ENCODE measurements at places on chromosomes 2 and 18.

- DNase-seq, result no peak
These were observed 319.0 kb upstream of the PKDCC start for GRCh38 chr2:41728788-41729338.

DNA sequence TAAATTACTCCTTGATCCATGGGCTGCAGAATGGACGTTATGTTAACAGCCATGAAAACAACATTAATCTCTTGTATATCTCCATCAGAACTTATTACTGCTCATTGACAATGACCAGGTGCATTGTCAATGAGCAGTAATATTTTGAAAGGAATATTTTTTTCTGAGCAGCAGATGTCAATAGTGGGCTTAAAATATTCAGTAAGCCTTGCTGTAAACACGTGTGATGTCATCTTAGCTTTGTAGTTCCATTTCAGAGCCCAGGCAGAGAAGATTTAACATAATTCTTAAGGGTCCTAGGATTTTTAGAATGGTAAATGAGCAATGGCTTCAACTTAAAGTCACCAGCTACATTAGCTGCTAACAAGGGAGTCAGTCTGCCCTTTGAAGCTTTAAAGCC, 26.6 kb downstream of the CFAP210 start:
- DNase-seq, result no peak

DNA sequence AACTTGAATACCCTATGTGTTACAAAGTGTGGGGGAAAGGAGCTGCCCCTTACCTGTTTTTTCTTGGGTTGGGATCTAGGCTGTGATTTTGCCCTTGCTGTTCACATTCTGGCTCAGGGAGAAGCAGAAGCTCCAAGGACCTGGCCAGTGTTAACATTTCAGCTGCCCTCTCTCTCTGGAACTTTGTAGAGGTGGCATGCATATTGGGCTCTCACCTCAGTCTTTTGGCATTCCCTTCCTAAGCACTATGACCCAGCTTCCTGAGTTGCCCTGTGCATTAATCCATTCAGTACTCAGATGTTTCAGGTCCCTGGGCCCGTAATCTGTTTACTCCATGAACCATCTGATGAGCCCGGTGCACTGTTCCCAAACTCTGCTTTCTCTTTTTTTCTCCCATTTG, 12.1 kb downstream of the LCLAT1 start:
- no peak for DNase-seq

DNA sequence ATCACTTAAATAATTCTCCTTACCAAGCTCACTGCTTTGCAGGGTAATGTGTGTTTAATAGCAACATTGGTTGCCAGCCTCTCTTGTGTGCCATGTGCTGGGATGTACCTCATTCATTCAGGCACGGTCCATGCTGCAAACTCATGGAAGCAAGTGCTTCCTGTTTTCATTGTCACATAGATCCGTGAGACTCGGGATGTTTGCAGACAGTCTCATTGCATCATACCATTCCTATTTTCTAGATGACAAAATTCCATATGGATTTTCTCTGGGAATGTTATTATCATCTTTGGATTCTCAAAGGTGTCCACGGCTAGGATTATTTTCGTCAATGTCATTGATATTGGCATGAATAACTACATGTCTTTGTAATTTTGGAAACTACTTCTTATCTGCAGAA, 60.0 kb upstream of the HDAC4 start:
- DNase-seq, result no peak

GRCh38 chr18:13379930-13380690, 161.6 kb downstream of the LDLRAD4 start:
- DNase-seq, result no peak

DNA sequence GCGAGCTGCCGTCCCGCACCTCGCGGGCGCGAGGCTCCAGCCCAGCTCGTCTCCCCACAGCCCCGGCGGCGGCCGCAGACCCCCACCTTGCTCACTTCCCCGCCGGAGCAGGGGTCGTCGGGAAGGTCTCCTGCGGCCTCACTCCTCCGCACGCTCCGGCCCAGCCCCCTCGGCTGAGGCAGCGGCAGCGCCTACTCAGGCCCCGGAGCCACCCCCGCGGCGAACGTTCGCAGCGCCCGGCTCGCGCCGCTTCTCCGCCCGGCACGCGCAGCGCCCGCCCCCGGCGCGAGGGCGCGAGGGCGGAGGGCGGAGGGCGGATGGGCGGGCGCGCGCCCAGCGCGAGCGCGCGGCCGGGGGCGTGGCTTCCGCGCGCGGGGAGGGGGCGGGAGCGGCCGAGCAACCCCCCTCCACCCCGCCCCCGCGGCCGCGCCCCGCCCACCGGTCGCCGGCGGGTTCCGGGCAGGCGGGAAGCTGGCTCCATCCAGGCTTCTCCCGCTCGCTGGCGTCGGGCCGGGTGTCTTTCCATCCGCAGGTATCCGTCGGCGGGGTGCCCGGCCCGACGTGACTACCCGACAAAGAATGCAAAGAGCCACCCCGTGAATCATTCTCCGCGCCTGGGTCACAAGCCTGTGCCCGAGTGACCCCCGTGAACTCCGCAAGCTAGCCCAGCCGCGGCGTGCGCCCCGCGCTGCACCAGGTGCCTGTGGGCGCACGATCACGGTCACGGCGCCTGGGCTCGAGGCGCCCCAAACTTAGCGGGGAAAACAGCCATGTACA, at the start of gene DTNB:
Gene DTNB (minus strand): TSS at position 278 of the 777 bp plus-strand sequence. CDS start 20,917 bp downstream, outside the sequence.
- DNase-seq, result peak; percentile 70

DNA sequence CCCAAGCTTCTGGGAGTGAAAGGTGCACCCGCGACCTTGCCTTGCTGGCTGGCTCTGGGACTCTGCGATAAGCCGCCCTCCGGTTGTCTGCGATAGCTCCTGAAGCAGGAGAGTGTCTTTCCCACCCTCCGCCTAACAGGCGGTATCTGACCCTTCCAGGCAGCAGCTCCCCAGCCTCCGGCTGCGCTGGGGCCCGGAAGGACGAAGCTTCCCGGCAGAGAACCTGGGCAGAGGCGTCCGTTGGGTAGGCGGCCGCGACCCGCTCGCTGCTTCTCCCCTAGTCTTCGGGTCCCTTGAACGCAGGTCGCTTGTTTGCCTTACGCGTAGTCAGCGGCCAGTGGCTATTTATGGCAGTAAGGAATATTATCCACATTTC, 446 bp upstream of the RHBDD1 start:
- DNase-seq, result peak; percentile 95

DNA sequence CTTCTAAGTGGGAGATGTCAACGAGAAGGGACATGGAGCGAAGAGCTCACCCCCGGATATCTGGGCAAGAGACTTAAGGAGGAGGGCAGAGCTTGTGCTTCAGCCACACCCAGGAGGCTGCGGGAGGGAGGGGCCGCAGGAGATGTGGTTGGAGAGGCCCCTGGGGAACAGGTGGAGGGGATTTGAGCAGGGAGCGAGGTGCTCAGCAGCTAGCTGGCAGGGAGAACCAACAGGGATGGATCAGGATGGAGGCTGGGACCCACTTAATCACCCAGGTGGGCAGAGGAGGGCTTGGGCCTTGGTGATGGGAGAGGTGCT, 78.3 kb downstream of the MBP start:
- DNase-seq, result no peak

DNA sequence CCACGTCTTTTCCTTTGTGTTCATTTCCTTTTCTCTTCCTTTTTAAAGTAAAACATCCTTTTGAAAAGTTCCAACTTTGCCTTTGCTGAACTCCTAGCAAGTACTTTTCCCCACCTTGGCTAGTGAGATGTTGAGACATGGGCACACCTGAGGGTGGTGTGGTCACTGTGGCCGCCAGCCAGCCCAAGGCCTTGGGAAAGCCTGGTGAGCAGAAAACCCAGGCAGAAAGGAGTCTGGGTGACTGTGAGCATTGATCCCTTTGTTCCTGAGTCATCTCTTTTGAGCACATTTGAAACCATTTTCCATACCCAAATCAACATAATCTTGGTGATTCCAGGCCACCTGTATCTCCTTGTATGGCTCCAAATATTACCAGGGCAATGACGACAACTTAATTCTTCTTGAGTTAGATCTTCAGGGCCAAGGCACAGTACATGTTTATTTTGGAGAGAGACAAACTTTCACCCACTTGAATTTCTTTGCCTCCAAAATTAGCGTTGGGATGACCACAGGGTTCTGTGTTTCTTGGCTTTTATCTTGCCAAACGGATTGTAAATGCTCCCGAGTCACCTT, 14.5 kb downstream of the EPAS1 start:
- no peak for DNase-seq

DNA sequence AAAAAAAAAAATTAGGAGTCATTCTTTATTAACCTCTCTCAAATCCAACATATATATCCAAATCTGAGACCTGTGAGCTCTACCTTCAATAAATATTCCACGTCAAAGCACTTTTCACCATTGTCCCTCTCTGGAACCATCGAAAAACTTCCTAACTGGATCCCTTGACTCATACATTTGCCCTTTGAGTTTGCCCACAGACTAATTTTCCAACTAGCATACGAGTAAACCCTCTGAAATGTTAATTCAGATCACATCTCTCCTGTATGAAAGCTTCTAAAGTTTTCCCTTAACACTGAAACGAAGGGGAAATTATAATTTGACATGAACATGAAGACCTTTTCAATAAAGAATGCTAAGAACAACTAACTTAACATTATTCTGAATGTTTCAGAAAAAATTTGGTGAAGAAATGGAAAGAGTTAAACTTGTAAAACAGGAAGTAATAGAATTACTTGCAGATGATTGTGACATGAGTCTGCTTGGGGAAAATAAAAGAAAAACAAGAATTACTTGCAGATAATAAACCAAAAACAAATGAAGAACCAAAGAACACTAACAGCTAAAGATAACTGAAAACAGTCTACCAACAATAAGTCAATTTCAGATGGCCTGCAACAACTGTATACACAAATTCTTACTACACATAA, 110.6 kb downstream of the C2orf74 start:
- no peak for DNase-seq

DNA sequence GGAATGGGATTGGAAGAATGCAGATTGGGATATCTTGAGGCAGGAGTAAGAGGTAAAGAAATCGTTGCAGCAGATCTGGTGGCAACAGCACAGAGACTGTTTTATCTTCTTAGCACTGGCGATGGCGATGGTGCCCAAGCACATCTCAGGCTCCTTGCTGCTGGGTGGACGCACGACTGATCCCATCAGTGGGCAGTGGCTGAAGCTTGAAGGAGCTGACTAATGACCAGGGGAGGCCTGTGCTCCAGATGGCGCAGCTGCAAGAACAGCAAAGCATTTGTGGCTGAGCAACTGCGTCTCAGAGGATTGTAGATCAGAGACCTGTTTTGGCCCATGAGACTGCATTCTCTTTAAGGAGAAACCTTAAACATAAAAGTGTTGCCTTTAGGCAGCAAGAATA, 54.6 kb downstream of the GALR1 start:
- DNase-seq, result no peak

GRCh38 chr2:204108330-204108751, 171.8 kb downstream of the ICOS start:
- no peak for DNase-seq

DNA sequence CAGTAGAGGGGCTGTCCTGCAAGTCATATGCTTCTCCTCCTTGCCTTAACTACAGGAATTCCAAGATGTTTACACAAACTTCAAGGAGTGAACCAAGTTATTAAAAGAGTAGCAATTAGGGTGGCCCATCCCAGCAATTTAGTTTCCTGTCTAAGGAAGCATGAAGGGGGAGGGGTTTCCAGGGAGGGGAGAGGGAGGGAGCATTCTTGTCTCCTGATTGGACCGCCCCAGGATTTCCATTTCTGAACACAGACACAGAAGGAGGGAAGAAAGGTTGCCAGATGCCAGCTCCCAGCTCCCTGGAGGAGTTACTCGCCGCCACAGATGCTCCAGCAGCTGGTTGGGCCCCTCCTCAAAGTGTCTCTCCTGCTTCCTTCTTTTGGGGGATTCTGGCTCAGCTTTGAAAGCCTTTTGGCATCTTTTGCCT, 107.6 kb downstream of the TRIB2 start:
- no peak for DNase-seq

- DNase-seq, result no peak
These were observed 302.9 kb upstream of the NXPH2 start for GRCh38 chr2:139083121-139083520.

DNA sequence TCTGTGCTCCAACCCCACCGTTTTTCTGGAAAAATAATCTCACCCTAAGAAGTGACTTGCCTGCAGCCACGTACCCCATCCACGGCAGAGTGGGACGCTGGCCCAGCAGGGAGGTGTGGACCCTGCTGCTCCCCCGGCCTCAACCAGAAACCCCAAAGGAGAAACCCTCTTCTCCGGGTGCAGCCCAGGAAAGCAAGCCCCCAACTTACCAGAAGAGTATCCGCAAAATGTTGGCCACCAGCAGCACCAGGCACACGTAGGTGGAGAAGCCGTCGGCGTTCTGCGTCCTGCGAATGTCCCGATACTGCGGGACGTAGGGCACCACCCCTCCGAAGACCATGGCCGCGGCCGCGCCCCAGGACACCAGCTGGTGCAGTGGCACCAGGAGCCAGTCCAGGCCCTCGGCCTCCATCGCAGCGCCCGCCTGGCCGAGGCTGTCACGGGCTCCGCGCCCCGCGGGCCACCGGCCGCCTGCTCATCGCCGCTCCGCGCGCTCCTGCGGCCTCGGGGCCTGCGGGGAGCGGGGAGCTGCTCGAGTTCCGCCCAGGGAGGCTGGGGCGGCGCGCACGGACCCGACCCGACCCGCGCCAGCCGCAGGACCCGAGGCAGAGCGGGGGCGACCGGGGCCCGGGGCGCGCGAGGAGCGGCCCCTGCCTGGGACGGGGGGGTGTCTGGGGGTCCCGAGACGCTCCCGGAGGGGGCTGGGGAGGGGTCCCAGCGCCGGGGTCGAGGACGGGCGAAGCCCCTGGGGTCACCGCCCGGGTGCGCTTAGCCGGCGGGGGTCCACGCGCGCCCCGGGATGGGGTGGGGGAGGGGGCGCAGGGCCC, 725 bp downstream of the SLC66A2 start:
- DNase-seq, result peak; percentile 54

DNA sequence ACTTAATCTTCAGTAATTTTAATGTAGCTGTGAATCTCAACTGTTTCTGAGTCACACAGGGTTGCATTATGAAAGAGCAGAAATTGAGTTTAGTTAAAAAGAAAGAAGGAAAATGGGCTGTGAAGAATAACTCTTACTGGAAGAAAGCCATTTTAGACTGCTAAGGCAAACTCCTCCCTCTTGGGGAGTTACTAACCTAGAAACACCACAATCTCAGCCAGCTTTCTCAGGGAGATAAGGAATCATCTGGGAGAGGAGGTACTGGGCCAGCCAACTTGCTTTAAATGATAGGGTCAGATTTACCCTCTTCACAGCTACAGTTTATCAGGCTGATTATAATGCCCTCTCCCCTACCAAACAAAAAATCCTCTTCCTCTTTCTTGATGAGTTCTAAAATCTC, 119.5 kb downstream of the CCDC148 start:
- DNase-seq, result no peak

- no peak for DNase-seq
These were observed 665.1 kb upstream of the ZEB2 start for GRCh38 chr2:145184741-145185651.

- no peak for DNase-seq
These were observed 482.4 kb upstream of the GCFC2 start for GRCh38 chr2:76193089-76193488.

DNA sequence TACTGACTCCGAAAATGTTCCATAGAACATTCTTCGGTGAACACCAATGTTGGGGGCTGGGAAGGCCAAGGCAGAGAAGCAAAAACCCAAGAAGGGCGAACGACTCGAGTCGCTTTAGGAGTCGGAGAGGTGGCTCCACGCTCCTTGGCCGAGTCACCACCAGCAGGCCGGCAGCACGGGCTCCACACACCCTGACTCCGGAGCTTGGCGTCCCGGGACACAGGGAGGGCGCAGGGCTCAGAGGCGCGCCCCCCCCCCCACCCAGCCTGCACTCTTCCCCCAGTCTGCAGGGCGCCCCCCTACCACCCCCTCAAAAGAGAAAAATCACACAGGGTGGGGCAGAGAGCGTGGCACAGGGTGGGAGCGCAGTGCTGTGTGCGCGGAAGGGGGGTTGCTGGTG, 7.5 kb upstream of the ADI1 start:
- DNase-seq, result no peak
